Activated CD4-positive, alpha-beta T cell treated with anti-CD3 and anti-CD28 coated beads for 36 hours (primary cell): ENCODE measurements at places on chromosomes 7 and 10. TPM values are rescaled to one million over a fixed set of nuclear protein-coding genes. Genes with fewer than 3 reads are reported as not detected.
A peak's percentile ranks its signal among the peaks of the same experiment; 100 is the strongest.

GRCh38 chr7:628402-628763 lies 98.1 kb upstream of the DNAAF5 start:
- DNase-seq, result no peak

DNA sequence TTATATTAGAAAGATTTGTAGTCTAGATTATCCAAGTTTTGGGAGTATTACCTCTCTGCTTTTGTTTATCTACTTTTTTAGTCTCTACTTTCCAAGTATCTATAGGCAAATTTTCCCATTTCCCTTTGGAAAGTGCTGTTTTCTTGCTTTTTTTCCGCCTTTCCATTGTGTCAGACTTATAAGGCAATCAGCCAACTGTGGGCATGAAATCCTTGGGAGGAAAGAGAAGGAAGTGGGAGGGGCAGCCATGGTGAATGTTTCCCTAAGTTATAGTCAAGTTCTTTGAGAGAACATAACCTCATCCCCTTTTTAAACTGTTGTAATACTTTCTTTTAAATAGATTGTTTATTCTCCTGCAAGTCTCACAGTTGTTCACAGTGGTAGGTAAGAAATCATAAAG lies 52.6 kb downstream of the PTEN start:
- DNase-seq, result no peak

DNA sequence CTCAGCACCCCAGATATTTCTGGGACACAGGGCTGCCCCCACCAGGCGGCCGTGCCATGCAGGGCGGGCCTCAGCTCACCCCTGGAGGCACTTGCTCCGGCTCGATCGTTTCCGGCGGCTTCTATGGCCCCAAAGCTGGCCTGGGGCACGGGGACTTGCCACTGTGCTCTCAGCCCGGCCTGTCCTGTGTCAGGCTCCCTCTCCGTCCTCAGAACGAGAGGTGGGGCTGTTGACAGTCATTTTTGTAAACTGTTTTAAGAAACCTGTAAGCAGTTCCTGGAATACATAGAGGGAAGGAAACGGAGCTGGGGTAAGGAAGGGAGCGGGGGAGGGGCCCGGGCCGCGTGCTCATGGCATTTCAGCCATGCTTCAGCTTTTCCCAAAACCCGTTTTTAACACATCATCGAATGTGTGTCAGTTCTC lies 30.7 kb upstream of the PRKAR1B start:
- DNase-seq, result no peak

- no peak for DNase-seq
Measured at GRCh38 chr10:114520453-114520852, 116.2 kb upstream of the AFAP1L2 start.

- DNase-seq, result no peak
Measured at GRCh38 chr10:29112827-29113615, 175.8 kb upstream of the LYZL1 start.

GRCh38 chr10:115046686-115047236 lies 46.4 kb upstream of the ATRNL1 start:
- DNase-seq, result no peak

DNA sequence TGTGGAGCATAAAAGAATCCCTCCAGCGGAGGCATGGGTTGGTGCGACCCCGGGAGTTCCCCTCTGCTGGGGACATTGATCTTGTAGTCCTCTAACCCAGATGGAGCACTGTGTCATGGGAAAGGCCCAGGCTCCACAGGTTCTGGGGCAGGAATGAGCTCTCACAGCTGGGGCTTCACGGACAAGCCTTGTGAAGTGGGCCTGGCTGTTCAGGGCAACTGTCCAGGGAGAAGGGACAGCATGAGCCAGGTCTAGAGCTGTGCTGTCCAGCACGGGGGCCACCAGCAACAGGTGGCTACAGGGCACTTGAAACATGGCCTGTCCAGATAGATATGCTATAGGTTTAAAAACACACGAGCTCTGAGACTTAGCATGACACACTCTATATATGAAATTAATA lies 11.4 kb downstream of the GPR26 start:
- DNase-seq, result no peak

- no peak for DNase-seq
Measured at GRCh38 chr10:23081221-23081750, 14.1 kb upstream of the MSRB2 start.

- DNase-seq, result no peak
Measured at GRCh38 chr10:126634911-126635310, 35.6 kb downstream of the C10orf90 start.

GRCh38 chr10:52883996-52884871 lies 111.7 kb upstream of the MBL2 start:
- peak; percentile 41 for DNase-seq

DNA sequence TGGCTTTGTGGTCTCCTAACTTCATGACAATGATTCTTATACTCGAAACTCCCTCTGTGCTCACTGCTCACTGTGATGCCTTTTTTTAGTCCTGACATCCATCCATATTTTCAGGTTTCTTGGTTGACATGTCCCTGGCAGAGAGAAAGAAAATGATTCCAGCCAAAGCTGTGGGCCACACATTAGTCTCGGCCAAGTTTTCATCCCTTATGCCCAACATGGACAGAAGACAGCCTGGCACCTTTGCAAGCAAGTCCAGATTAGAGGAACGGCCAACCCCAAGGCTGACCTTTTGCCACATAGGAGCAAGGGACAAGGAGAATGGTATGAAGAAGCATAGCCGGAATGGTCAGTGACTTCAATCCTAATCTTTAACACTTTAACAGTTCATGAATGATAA lies 8.7 kb upstream of the OPALIN start:
- DNase-seq, result no peak

DNA sequence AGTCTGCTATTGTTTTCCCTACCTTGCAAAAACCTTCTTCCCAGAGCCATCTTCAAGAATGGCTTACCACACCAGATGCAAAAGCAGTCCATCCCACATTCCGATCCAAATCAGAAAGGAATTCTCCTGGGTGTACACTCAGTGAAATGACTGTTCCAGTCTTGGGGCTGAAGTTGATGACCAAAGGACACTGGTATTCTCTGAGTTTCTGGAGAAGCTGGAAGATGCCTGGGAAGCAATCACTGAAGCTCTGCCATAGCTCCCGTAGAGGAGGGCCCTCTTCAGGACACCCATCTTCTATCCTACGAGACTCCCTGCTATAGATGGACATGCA lies 155.7 kb downstream of the LCOR start:
- no peak for DNase-seq

DNA sequence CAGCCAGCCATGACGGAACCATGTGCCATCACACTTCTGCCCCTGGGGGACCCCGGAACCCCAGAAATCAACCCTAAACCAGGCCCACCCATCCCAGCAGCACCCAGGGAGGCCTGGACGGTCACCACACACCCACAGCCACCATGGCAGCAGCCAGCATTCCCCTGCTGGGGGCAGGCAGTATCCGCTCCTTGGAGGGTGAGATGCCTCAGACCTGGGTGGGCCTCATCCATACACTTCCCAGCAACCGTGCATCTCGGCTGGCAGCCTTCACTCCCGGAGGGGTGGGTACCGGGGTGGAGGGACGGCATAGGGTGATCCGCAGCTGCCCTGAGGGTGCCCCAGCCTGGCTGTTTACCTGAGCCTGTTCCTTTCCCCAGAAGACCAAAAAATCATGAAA lies 69.1 kb upstream of the FAM20C start:
- no peak for DNase-seq

DNA sequence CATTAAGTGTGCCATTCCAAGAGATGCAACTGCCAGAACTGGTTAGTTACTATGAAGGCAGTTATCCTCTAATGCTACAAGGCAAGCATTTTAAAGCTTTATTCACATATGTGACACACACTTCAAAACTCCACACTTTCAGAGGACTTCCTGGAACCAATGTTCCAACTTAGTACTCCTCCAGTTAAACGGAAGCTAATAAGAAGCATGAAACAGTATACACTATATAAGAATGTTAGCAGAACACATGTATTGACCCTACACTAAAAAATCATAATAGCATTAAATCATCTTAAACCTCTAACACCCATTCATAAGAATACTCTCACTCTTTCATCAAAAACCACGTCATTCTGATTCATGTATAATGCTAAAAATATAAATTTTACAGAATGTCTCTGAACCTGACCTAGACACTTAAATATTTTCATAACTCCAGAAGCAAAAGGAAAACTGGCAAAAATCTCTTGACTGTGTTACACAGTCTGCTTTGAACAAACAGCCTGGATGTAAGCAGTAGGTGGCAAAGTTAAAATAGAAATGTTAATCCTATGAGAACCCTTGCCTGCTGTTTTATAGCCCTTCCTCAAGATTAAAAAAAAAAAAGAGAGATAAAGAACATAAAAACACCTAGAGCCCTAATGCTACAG lies 135.0 kb downstream of the SEMA3C start:
- no peak for DNase-seq

DNA sequence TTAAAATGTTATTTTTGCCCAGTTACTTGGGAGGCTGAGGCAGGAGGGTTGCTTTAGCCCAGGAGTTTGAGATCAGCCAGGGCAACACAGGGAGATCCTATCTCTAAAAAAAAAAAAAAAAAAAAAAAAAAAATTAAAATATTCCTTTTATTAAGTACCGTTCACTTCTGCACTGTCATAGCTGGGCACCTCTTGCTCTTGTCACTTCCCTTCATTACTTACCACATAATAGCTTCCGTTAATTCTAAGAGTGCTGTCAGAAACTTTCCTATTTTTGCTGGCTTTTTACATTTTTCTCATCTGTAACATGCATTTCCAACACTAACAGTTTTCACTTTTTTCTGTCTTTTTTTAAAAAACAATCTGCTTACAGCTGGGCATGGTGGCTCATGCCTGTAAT lies 132.9 kb downstream of the PIP4K2A start:
- no peak for DNase-seq

DNA sequence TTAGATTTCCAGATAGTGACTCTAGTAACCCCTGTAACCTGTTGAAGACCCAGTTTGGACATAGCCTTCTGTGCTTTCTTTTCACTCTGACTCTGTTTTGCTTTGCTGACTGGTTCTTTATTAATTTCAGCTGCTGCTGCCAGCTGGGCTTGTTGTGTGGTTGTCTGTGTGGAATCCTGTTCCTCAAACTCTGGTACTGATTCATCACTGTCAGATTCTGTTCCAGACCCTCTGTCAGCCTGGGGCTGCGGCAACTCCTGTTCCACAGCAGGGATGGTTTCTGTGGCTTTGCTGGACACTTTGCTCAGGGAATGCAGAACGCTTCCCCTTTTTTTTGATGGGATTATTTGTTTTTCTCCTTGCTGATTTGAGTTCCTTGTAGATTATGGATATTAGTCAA lies 104.9 kb downstream of the SEC23IP start:
- no peak for DNase-seq

DNA sequence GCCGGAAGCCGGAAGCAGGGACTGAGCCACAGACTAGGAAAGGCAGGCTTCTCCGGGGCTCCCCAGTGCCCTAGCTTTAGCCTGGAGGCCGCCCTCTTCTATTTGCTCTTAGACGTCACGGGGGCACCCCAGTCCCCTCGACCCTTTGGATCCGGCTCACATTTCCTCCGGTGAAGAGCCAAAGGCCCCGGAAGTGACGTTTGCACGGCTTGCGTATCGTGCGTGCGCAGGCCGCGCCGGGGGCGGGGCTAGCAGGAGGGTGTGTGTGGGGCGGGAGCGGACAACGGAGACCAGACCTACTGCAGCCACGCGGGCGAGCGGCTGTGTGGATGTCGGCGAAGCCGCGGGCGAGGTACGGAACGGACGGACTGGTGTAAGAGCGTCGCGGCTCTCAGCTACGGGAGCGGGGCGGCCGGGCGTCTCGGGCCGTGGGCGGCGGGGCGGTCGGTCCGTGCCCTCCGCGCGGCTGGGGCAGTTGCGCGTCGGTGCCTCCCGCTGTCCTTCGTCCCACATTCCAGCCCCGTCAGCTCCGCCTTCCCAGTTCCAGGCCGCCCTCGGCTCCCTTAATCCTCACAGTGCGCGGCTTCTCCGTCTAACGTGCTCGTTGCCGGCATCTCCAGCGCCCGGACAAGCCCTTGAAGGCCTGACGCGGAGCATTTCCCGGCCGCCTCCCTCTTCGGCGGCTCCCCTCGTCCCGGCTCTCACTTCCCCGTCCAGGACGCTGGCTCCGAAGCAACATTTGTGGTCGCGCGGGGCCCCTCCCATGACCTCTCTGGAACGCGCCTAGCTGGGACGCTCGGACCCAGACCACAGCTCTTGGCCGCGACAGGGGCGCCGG lies 25.8 kb downstream of the KCTD7 start:
- peak; percentile 100 for DNase-seq

DNA sequence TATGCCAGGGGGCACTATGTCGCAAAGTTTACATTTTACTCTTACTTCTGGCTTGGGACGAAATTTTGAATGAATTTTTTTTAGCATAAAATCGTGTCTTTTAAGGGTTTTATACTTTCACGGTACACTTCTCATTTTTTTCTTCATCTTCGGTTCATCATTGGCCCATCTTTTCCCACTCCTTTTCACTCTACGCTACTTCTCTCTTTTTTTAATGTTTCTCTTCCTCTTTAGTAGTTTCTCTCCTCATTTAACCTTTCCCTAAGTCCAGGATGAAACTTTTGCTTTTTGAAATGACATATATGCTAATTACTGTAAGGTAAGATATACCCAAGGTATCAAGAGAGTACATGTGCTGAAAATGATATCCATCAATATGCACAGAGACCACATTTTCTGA lies 39.5 kb downstream of the C7orf33 start:
- DNase-seq, result no peak

DNA sequence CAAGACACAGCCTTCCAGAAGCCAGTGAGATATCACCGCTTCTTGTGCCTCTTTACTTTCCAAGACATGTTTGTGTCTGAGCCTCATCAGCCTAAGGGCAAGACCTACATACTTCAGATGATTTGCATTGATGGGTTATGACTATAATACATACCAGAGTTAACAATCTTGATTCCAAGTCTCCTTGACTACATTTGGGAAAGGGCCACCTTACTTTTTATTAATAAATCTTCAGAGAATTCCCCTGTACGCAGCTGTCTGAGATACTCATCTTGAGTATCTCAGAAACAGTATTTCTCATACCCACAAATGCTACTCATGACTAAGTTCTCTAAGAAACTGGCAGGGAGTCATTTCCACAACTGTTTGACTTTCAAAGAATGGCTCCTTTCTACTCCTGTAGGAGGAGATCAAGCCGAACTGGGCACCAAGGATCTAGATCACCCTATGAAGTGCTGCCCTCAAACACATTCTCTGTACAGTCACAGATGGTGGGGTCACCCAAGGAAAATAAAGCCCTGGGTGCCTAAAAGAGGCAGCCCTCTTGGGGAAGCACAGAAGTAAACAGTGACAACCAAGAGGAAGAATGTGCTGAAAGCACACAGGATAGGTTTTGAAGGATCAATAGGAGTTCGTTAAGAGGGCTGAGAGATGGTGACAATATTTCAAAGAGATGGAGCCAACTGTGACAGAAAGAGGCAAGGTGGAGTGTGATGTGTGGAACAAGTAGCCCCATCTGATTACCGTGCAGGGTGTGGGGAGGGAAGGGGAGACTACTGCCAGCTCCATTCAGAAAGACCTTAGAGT lies 138.9 kb downstream of the JAZF1 start:
- DNase-seq, result peak; percentile 18

GRCh38 chr7:117350027-117350426 lies 27.2 kb upstream of the WNT2 start:
- no peak for DNase-seq

GRCh38 chr7:91299952-91300775 lies 35.9 kb downstream of the FZD1 start:
- no peak for DNase-seq

Gene CPN1
- not detected for total RNA-seq

Gene UCMA
- not detected for total RNA-seq

Gene TMEM213
- not detected for total RNA-seq

Gene FOXP2
- total RNA-seq, result not detected

Gene FAM25G
- total RNA-seq, result not detected

Gene EXOC4
- 51.9 TPM for total RNA-seq

Gene IGF2BP3
- total RNA-seq, result 1.1 TPM

Gene INMT
- 0.07 TPM for total RNA-seq

Gene KNDC1
- total RNA-seq, result not detected

Gene SFRP5
- not detected for total RNA-seq

Gene SCART1
- 1.4 TPM for total RNA-seq
